Adrenal gland (tissue), 19 donors: ENCODE measurements at places on chromosomes 7 and 10. TPM values are rescaled to one million over a fixed set of nuclear protein-coding genes. Genes with fewer than 3 reads are reported as not detected.

TRPV6 gene
- total RNA-seq = not detected

TUBAL3 gene
- not detected for total RNA-seq

CUL1 gene
- 48.3 TPM for total RNA-seq

GJD4 gene
- total RNA-seq = not detected

MYOF gene
- total RNA-seq = 4.1 TPM

KLF14 gene
- 2.3 TPM for total RNA-seq

LLCFC1 gene
- total RNA-seq = not detected

CTAGE8 gene
- total RNA-seq = not detected

C10orf90 gene
- not detected for total RNA-seq

THSD7A gene
- total RNA-seq = 6.1 TPM

CCDC172 gene
- total RNA-seq = not detected

PRKCQ gene
- total RNA-seq = 0.69 TPM

AOAH gene
- 14.7 TPM for total RNA-seq
